H1 (cell line): ENCODE measurements at places on chromosomes 6 and 20. TPM values are rescaled to one million over a fixed set of nuclear protein-coding genes. Genes with fewer than 3 reads are reported as not detected.

The BFSP1 gene
- 2.5 and 3.2 TPM in 2 replicates for total RNA-seq

- no peak for DNase-seq
Observed at GRCh38 chr6:18931086-18931485, 543.9 kb downstream of the RNF144B start.

The LRRN4 gene
- 0.61 and 0.89 TPM in 2 replicates for total RNA-seq

- no peak for DNase-seq
Observed at GRCh38 chr20:61117725-61118124, 134.3 kb upstream of the CDH4 start.

DNA sequence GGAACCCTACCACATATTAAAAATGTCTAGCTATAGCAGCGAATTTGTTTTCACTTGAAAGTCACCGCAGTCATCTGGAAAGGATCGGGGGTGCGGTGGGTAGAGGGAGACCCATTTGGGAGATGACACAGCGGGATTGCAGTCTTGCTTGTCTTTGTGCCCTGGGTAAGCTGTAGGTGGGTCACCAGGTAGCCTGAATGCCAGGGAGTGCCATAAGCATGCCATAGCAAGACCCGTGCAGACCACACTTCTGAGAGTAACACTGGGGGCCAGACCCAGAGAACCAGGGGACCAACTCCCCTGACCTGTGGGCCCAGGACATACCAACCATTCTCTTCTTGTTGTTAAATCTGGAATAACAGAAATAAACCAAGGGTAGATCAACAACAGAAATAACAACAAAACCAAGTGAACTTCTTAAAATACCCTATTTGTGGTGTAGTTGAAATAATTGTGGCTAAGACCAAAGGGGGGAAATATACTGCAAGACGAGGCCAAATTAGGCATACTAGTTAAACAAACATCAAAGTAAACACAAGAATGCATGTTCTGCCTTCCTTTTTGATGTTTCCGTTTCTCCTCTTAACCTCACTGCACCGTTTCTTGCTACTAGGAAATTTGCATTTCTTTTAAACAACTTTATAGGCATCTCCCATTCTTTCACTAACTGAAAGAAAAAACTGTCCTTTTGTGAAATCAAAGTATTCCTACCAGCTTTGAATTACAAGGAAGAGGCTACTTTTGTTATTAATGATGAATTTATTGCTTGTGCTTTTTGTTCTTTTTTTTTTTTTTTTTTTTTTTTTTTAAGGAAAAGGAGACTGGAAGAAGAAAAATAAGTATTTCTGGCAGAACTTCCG is 128.2 kb downstream of the SASH1 start:
- DNase-seq = no peak

The BCAS1 gene
- total RNA-seq = 0.19 and 0.27 TPM in 2 replicates

- DNase-seq = no peak
Observed at GRCh38 chr20:13441388-13441787, 197.3 kb downstream of the TASP1 start.

- DNase-seq = no peak
Observed at GRCh38 chr20:20425823-20426654, 58.1 kb downstream of the INSM1 start.

The CLPSL2 gene
- 1.4 TPM in 2 replicates for total RNA-seq

DNA sequence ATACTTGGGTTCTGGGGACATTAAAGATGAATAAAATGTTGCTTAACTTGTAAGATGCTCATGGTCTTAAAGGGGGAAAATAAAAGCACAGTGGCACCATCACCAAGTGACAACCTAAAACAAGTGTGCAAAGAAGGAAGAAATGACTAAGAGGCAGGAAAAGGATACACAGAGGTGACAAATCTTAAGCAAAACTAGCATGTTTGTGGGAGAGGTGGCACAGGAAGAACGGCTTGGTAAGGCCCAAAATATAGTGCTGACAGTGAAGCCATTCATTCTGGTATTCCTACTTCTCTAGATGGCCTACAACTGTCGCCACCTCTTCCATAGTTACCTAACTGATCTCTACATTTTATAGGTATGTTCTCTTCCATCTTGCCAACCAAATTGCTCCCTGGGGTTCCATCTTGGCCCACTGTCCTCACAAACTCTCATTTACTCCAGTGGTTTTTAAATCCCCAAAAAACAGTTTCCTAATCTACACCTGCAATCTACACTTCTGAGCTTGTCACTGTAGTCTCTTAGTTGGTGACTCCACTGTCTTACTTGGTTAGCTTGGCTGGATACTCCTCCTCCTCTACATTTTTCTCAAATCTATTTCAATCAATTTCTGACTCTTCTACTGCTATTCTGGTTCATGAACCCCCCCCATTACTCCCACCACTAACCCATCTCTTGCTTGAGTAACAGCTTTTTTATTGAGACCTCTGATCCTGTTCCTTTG is 33.5 kb downstream of the FAM8A1 start:
- no peak for DNase-seq
